CD14-positive monocyte (primary cell): ENCODE measurements at places on chromosomes 4 and X. TPM values are rescaled to one million over a fixed set of nuclear protein-coding genes. Genes with fewer than 3 reads are reported as not detected.

Gene LNX1
- polyA plus RNA-seq = not detected in 2 replicates

Gene RGN
- not detected in 2 replicates for polyA plus RNA-seq

Gene MYL5
- polyA plus RNA-seq = 10.6 and 12.6 TPM in 2 replicates

Gene DMP1
- polyA plus RNA-seq = not detected in 2 replicates

Gene MTMR8
- 1.1 TPM for polyA plus RNA-seq

Gene AKAP14
- polyA plus RNA-seq = not detected

Gene UGT2B17
- not detected for polyA plus RNA-seq

Gene MAGEA12
- not detected for polyA plus RNA-seq

Gene ARSD
- 19.7 TPM for polyA plus RNA-seq

Gene GAGE13
- not detected in 2 replicates for polyA plus RNA-seq

Gene TLR10
- polyA plus RNA-seq = 0.45 and 1.1 TPM in 2 replicates

Gene PCDH18
- polyA plus RNA-seq = not detected

Gene PLAC1
- not detected for polyA plus RNA-seq

Gene AR
- not detected for polyA plus RNA-seq

Gene CNGA1
- not detected for polyA plus RNA-seq

Gene DGAT2L6
- not detected in 2 replicates for polyA plus RNA-seq

Gene ARHGEF9
- polyA plus RNA-seq = 0.84 TPM

Gene PRKG2
- polyA plus RNA-seq = not detected

Gene PLP1
- not detected for polyA plus RNA-seq

Gene PAGE5
- polyA plus RNA-seq = not detected

Gene PCDH19
- polyA plus RNA-seq = not detected

Gene HHIP
- not detected for polyA plus RNA-seq

Gene AMBN
- polyA plus RNA-seq = not detected in 2 replicates

Gene GPR82
- polyA plus RNA-seq = 2.0 TPM

Gene NSUN7
- polyA plus RNA-seq = 0.20 and 0.21 TPM in 2 replicates

Gene HEPH
- polyA plus RNA-seq = not detected

Gene FABP2
- not detected for polyA plus RNA-seq

Gene KANTR
- 0.44 TPM for polyA plus RNA-seq

Gene RS1
- 0.08 TPM in 1 of 2 replicates, not detected in the other for polyA plus RNA-seq

Gene AWAT2
- not detected for polyA plus RNA-seq

Gene ADGRL3
- not detected in 2 replicates for polyA plus RNA-seq

Gene SGMS2
- polyA plus RNA-seq = 32.7 TPM

Gene SMIM31
- not detected in 2 replicates for polyA plus RNA-seq

Gene SSX2B
- polyA plus RNA-seq = not detected in 2 replicates

Gene MAGEA2
- not detected for polyA plus RNA-seq

Gene CYP2U1
- 1.7 TPM for polyA plus RNA-seq

Gene FHDC1
- 0.09 and 0.21 TPM in 2 replicates for polyA plus RNA-seq

Gene NEUROG2
- 0.12 and 0.14 TPM in 2 replicates for polyA plus RNA-seq

Gene RPA4
- polyA plus RNA-seq = 0.27 TPM

Gene SPANXN3
- not detected for polyA plus RNA-seq

Gene POU4F2
- polyA plus RNA-seq = not detected

Gene HNRNPH2
- polyA plus RNA-seq = 118 TPM

Gene CRMP1
- polyA plus RNA-seq = not detected in 2 replicates

Gene ASMT
- 0.69 and 0.92 TPM in 2 replicates for polyA plus RNA-seq

Gene CLIC2
- 0.34 and 1.3 TPM in 2 replicates for polyA plus RNA-seq

Gene TMPRSS11A
- not detected for polyA plus RNA-seq

Gene MAGEA2B
- polyA plus RNA-seq = not detected

Gene OPN1MW
- polyA plus RNA-seq = not detected

Gene TREX2
- polyA plus RNA-seq = 1.1 and 1.5 TPM in 2 replicates

Gene HPSE
- polyA plus RNA-seq = 31.2 TPM

Gene FAM9A
- not detected in 2 replicates for polyA plus RNA-seq

Gene ASB12
- not detected for polyA plus RNA-seq

Gene HSFX1
- not detected for polyA plus RNA-seq

Gene ZNF157
- polyA plus RNA-seq = not detected

Gene PNMA5
- not detected for polyA plus RNA-seq

Gene FGFRL1
- 0.17 TPM for polyA plus RNA-seq

Gene BEX3
- polyA plus RNA-seq = 2.0 TPM

Gene ZCCHC18
- polyA plus RNA-seq = not detected

Gene NMU
- polyA plus RNA-seq = not detected in 2 replicates
